ENCODE measurements at places on chromosomes 11 and 22.

DNA sequence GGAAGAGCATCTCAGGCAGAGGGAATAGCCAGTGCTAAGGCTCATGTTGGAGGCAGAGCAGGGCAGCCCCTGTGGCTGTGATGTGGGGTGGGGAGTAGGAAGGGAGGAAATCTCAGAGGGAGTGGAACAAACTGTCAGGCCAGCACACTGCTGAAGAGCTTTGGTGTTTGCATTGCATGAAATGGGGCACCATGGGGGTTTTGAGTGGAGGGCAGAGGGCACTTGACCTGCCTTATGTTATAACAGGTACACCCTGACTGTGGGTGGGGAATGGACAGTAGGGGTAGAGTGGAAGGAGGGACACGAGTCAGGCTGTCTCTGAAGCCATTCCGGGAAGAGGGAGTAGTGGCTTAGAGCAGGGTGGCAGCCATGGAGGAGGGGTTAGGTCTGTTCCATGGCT, 24.0 kb downstream of the PRDM11 start:
- DNase-seq, result no peak

DNA sequence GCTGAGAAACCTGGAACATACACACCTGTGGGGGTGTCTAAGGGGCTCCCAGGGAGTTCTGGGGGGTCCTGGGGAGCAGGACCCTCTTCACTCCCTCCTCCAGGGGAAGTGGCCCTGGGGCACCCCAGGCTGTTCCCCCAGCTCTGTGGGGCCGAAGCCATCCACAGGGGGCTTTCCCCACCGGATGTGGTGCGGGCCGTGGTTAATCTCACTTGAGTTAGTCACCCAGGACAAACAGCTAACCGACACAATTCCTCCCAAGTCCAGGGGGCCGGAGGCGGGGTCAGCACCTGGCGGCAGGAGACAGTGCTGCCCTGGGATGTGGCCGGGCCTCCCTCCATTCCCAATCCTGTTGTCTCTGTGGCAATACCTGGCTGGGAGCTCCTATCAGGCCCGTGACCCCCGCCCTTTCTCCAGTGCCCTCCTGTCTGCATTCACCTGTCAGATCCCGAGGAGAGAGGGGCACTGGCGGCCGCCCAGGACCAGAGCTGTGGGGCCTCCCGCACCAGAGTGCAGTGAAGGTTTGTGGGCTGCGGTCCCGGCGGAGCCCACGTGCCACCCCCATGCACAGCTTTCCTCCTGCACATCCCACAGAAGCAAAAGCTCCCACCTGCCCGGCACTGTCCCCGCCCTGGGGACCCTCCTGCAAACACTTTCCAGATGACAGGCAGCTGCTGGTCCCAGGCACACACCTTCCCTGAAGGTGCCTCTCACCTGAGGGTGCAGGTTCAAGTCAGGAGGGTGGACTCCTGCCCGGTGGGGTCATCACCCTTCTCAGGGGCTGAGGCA, 5.2 kb upstream of the MUC5AC start:
- no peak for DNase-seq

DNA sequence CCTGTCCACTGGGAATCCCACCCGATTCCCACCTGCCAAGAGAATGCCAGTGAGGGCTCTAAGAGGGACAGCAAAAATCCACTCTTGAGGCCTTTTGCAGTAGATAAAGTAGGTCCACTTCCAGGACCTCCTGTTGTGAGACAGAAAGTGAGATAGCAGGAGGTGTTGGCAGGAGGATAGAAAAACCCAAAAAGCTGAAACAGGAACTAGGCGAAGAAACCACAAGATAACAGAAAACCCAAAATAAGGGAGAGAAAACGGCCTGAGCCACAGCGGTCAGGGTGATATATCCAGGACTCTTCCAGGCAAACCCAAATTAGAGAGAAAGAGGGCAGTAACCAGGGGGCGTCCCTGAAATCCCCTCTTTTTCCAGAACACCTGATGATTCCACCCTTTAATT, 79.7 kb upstream of the LINC01488 start:
- DNase-seq, result no peak

DNA sequence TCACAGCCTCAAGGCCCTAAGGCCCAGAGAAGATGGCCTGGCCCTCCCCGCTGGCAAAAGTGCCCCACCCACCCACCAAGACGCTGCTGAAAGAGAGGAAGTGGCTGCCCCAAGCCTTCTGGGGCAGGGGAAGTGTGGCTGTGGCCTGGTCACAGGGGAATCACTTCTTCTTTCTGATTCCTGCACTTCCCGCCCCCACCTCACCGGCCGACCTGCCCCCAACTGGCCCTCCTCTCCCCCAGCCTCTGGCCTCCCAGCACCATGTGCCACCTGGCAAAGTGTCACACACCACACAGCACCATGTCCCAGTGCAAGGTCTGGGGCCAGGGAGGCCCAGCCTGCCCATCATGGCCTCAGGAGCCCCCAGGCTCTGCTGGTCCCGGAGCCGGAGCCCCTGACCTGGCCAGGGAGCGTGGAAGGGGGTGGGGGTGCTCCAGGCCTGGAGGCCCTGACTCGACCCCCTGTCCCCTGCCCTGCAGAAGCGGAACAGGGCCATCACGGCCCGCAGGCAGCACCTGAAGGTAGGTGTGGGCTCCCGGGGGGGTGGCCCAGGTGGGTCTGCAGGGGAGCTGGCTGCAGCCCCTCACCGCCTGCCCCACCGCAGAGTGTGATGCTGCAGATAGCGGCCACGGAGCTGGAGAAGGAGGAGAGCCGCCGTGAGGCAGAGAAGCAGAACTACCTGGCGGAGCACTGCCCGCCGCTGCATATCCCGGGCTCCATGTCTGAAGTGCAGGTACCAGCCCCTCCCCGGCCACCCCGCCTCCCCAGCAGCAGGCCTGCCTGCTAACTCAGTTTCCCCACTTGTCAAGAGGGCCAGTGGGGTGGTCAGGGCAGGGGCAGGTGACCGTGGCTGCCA, 1.4 kb downstream of the TNNI2 start:
- DNase-seq, result no peak

DNA sequence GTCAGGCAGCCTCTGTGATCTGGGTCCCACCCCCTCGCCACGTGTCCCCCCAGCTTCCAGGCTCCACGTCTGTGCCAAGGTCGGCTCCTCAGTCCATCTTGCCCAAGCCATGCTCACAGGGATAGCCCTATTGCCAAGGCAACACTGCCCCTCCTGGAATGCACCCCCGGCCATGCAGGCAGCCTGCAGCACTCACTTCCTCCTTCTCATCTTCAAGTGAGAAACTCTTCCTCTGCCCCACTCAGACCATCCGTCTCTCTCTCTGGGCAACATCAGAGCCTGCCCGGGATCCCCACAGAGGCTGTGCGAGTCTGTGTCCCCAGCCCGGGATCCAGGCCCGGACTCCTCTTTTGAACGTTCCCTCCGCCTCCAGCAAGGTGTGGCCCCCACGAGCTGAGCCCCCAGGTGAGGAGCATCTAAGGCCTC, 852.3 kb downstream of the BRD1 start:
- DNase-seq, result no peak

DNA sequence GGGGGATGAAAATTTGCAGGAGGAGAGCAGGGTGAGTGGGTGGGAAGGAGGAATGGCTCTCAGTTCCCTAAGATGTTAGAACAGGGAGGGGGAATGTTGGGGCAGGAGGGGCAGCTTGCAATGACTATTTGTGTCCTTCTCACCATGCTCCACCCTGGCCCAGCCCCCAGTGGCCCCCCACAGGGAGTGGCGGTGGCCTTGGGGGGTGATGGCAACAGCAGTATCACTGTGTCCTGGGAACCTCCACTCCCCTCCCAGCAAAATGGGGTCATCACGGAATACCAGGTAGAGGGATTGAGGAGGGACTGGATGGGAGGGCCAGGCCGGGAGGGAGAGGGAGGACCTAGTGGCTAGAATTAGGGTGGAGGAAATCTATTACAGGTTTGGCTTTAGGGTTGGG, 10.2 kb downstream of the ROBO3 start:
- no peak for DNase-seq

DNA sequence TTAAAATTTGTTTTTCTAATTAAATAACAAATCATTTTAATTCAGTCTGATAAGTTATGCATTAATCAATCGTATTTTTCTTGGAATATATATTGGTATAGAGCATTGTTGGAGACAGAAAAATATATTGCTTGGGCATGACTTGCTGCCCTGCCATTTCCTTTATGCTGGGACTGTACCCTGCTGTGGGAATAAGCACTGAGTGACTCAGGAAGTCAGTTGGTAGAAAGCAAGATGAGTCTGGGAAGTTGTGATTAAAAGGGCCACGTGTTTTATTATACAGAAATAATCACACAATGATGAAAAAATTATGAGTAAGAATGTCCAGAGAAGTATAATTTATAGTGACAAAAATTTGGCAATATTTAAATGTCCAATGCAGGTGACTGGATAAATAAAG, 139.5 kb downstream of the KIF18A start:
- no peak for DNase-seq

DNA sequence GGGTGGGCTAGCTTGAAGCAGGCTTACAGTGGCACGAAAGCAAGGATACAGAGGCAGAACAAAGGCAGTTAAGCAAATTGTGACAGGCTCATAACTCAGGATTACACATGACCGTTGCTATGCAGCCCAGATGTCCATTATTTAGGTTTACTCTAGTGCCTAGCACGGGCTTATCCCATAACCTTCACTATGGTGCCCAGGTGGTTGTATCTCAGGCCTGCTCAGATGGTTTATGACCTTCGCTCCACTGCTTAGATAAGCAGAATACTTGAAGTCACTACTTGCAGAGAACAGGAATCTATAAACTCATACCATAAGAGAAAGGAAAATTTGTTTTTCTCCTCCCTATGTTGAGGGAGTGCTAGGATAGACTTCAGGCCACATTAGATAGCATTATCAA, 9.0 kb downstream of the OR6M1 start:
- DNase-seq, result no peak

DNA sequence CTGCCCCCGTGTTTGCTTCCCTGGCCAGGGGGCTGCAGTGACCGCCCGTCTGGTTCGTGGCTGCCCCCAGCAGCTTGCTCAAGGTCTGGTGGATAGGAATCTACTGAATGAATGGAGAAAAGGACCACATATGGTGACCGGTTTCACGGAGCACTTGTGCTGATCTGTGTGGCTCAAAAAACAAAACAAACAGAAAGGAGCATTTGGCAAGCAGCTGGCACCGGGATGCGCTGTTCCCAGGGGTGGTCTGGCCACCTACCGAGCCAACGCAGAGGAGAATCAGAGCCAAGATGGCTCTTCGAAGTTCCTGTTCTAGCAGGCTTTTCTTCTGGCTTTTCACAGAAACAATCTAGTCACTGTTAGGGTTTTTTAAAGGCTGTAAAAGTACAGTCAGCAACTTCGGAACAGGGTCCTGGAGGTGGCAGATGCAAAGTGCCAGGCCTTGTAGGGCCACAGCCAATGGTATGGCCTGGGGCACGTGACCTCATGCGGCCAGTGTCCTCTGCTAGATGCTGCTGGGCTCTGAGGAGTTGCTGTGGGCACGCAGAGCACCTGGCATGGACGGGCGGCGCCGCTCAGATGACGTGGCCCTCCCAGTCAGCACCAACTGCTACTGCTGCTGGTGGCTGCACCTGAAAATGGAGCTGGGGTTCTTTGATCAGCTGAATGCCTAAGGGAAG, 27.3 kb upstream of the PACSIN2 start:
- no peak for DNase-seq

DNA sequence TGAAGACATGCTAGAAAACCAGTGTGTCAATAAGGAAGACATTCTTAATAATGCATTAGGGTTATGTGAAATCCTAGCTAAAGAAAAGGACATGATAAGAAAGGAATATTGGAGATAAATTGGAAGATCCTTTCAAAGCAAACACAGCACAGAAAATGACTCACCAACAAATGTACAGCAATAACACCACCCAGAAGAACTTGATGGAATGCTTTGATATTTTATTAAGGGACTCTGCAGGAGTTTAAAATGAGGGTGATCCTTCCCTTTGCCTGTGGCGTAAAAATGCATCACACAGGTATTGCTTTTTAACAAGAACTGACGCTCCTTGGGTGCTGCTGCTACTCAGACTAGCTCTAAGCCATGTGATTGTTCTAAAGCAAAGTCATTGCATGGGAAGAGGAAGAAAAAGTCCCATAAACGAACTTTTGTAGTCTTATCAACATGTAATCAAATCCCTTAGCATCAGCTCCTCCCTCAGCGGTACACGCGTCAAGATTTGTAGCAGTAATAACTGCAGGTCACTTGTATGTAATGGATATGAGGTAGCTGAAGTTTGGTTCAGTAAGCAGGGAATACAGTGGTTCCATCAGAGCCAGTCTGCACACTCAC, 48.4 kb upstream of the EED start:
- no peak for DNase-seq

DNA sequence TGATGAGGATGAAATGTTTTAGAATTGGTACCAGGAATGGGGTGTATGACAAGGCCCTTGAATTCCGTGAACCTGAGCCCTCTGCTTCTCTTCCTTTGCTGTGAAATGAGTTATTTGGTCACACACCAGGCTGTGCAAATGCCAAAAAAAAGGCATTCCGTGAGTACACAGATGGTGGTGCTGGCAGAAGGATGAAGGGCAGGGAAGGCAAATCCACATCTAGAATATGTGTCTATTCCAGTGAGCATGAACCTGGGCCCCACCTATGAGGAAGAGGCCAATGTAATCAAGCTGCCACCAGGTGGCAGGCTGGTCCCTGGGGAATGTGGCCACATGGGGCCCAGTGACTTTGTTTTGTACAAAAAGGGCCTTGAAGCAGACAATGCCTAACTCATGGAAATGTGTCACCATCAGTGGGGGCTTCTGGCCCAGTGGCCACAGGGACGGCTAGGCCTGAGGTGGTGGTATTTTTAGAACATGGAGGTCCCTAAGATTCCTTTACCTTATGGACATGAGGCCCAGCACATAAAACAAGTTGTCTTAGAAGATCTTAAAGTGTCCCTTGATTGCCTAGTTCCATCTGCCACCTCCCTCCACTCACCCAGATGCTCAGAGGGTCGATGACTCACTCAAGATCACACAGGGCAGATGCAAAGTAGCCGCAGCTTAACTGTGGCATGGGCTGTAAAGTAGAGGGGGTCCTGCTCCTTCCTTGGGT, 3.9 kb upstream of the RNF215 start:
- DNase-seq, result no peak

- DNase-seq, result no peak
Measured at GRCh38 chr11:119065369-119065768, 2.2 kb upstream of the VPS11 start.

GRCh38 chr11:123580557-123581275, 73.7 kb downstream of the SCN3B start:
- peak; percentile 29 for DNase-seq

- no peak for DNase-seq
Measured at GRCh38 chr11:103936059-103936458, 100.4 kb upstream of the DDI1 start.

GRCh38 chr11:635945-636510, 1.0 kb upstream of the DRD4 start:
- no peak for DNase-seq

DNA sequence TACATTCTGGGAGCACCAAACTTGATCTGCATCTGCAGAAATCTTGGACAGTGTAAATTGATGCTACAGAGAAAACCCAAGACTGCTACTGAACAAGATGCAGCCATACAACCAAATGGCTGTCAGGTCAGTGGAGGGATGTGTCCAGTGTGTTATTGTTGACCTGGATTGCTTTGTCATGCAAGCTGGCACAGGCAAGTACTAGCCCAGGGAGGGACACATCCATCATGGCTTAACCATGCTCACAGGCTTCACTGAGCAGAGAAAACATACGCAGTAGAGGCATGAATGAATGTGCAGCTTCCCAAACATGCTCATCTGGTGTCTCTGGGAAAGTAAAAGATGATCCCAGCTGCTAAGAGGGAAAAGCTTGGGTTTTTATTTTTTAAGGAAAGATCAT, 93.6 kb downstream of the MTNR1B start:
- no peak for DNase-seq

GRCh38 chr11:112485280-112485679, 224.6 kb upstream of the PLET1 start:
- DNase-seq, result no peak

GRCh38 chr22:19970479-19971275, 29.1 kb upstream of the TXNRD2 start:
- DNase-seq, result peak; percentile 56
